ENCODE measurements at places on chromosomes 1 and 21. TPM values are rescaled to one million over a fixed set of nuclear protein-coding genes. Genes with fewer than 3 reads are reported as not detected.

DNA sequence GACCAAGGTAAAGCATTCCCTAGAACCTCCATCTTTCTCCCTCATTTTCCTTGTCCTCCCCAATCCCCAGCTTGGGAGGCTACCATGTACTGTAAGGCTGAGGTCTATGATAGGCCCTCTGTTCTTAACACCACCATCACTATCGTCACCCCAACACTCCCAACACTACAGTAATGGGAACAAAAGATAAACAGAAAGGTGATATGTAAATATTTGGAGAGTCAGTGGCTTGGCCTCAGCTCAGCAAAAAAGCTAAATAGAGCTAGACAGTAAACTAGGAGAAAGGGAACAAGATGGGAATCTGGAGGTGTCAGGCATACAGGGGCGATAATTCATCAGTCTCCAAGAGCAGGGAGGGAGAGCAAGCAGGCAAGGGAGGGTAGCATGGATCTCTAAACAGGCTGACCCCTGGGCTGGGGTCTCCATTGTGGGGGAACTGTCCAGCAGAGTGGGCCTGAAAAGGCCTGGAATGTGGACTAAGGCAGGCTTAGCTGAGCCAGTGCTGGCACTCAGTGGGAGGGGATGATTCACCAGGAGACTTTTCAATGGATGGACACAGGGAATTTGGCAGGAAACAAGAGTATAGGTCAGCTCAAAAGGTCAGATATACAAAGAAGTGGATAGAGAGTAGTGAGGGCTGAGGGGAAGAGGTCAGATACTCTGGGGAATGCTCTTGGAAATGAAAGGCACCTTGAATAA lies 6.7 kb downstream of the WNT2B start:
- no peak for DNase-seq

Gene S100B
- 58.9 TPM for total RNA-seq

- DNase-seq: peak; percentile 17
Measured at GRCh38 chr1:37484325-37485051, 10.1 kb downstream of the ZC3H12A start.

DNA sequence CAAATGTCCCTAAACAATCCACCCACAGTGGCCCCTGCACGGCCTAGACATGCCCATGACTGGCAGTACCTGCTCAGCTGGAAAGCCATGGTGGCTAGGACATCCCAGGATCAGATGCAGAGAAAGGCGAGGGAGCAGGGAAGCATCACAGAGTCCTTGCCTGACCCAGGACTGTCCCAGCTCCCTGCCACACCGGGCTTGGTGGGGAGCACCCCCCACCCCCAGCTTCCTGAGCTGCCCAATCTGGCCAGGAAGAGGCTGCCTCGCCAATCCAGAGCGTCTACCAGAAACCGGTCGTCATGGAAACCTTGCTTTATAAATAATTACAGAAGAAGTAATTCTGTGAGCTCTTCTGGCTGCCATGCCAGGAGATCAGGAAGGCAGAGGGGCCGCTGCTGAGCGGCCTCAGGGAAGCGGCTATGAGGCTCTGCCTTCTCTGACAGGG lies 34.8 kb downstream of the ACOT7 start:
- peak; percentile 29 for DNase-seq

DNA sequence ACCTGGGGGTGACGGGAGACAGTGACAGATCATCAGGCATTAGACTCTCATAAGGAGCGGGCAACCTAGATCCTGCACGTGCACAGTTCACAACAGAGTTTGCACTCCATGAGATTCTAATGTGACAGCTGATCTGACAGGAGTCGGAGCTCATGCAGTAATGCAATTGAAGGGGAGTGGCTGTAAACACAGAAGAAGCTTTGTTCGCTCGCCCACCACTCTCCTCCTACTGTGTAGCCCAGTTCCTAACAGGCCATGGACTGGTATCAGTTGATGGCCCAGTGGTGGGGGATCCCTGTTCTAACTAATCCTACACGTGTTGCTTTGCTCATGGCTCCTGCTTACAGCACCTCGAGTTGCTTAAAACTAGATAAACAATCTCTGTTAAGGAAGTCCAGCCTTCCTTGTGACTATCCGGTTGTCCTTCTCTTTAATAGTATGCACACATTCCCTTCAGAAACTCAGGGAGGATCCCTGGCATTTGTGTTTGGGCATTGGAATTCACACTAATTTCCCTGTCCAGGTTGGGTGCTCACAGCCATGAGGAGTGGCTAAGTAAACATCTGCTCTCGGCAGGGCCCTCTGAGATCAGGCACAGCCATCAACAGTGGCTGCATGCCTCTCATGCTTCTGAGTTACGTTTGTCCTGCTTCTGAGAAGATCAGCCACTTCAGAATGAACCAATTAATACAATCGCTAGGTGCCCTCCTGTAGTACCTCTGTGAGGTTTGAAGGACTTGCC lies 21.1 kb upstream of the F3 start:
- DNase-seq: no peak

DNA sequence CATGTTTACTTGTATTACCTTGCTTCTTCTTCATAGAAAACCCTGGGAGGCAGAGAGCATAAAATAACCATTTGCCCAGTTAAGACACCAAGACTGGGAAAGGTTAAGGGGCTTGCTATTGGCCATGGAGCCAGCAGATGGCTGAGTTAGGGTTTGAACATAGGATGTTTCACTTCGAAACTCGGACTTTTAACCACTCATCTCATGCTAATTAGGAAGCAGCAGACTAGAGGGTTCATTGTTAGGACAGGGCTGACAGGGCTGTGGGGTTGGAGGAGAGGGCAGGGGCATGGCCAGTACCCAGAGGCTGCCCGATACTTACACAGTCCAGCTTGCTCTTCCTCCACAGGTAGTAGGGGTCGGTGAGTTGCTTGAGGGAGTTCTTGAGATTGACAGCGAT lies 17.0 kb downstream of the SLC26A9 start:
- no peak for DNase-seq

GRCh38 chr1:27968692-27969091 lies 8.9 kb downstream of the XKR8 start:
- DNase-seq: no peak

GRCh38 chr1:32241001-32241763 lies 5.8 kb upstream of the FAM167B start:
- DNase-seq: peak; percentile 69

Gene ANXA9
- 0.25 TPM for total RNA-seq

DNA sequence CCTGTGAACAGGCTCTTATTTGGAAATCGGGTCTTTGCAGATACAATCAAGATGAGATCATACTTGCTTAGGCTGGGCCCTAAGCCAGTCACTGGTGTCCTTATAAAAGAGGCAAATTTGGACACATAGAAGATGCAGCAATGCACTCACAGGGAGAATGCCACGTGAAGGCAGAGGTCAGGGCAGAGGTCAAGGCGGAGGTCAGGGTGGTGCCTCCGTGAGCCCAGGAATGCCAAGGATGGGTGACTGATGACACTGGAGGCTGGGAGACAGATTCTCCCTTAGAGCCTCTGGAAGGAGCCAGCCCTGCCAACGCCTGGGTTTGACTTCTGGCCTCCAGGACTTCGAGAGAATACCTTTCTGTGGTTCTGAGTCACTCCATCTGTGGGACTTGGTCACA lies 22.8 kb upstream of the C1orf174 start:
- DNase-seq: no peak

DNA sequence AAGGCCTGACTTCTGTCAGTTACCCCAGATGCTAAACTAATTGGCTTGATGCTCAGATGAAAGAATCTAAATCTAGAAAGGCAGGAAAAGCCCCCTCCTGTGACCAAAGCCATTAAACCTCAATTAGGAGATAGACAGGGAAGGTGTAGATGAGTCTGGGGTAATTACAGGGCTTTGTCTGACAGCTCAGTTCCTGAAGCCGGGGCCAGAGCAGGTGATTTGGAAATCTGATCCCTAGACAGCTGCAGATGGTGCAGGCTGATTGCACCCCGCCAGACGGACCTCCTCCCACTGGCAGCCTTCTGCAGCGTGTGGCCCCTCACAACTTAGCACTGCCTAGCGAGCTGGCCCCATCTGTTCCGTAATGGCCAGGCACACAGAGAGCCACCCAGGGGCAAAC lies 395.1 kb downstream of the HLX start:
- no peak for DNase-seq

- no peak for DNase-seq
Measured at GRCh38 chr1:216898801-216899200, 175.6 kb upstream of the ESRRG start.

GRCh38 chr21:44752671-44753235 lies 41.4 kb upstream of the TSPEAR start:
- DNase-seq: no peak

Gene LCE1E
- total RNA-seq: not detected

DNA sequence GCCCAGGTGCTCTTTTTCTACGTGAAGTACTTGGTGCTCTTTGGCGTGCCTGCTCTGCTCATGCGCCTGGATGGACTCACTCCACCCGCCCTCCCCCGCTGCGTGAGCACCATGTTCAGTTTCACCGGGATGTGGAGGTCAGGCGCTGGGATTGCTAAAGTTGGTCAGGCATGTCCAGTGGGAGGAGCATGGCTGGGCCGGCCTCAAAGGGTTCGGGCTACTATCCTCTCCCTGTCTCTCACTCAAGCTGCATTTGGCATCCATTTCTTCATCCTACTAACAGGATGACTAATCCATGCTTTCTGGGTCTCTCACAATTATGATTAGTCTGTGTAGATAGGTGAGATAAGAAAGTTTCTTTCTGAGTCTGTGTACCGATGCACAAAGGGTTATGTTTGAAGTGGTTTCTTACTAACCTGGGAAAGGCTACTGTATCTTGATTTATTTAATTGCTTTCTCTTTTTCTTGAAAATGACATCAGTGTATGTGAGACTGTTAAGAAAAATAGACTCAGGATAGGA lies 135.9 kb downstream of the HHAT start:
- DNase-seq: no peak

Gene C1orf167
- 0.15 TPM for total RNA-seq

DNA sequence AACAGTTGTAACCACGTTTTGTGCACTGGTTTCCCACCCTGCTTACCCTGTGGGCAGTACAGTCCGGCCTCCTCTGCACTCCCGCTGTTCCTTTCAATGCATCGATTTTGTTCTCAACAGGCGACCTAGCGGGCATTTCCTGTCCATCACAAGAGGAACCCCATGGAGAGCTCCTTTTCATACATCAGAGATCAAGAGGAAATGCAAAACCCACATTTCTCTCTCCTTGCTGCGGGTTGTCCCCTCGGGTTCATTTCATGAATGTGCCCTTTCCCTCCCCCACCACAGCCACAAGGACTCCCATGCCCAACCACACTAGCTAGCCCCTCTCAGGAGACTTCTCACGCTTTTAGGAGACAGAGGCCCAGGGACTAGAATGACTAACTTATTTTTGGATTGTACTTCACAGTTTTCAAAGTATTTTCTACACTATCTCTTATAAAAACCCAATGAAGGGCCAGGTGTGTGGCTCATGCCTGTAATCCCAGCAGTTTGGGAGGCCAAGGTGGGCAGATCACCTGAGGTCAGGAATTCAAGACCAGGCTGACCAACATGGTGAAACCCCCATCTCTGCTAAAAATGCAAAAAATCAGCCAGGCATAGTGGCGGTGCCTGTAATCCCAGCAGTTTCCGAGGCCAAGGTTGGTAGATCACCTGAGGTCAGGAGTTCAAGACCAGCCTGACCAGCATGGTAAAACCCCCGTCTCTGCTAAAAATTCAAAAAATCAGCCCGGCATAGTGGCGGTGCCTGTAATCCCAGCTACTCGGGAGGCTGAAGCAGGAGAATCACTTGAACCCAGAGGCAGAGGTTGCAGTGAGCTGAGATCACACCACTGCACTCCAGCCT lies 18.4 kb downstream of the ATP1A4 start:
- no peak for DNase-seq

Gene GABRD
- not detected for total RNA-seq

- DNase-seq: no peak
Measured at GRCh38 chr1:29590583-29591565, 354.6 kb downstream of the PTPRU start.

- DNase-seq: no peak
Measured at GRCh38 chr1:224730540-224730939, 114.4 kb downstream of the CNIH3 start.

DNA sequence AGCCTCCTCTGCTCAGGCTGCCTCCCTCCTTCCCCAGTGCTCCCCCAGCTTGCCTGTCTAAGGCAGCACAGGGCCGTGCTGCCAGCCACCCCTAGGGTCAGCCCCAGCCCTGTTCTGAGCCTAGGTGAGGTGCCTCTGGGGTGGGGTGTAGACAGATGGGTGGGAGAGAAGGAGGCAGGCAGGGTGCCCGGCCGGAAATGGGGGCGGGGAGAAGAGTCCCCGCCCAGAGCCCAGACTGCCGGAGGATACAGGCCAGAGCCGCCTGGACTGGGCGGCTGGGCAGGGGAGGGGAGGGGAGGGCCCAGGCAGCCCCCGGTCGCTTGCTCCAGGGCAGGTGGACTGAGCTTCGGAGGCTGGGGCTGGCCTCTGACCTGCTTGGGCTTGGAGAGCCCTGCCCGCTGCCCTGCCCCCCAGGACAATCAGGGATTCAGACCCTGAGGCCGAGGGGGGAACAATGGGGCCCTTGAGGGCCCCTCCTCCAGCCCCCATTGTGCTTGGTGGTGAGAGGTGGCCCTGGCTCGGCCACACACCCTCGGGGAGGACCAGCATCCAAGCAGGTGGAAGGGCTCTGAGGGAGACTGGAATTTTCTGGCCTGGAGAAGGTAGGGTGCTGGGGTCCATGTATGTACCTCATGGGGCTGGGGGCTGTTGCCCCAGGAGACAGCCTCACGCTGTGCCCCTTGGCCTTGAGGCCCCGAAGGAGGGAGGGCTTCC lies at the start of gene GJC2:
GJC2 (plus strand) TSS at position 525 of the 714 bp plus-strand sequence. CDS start 7,829 bp downstream, outside the sequence.
- DNase-seq: no peak

Gene INSRR
- 0.14 TPM for total RNA-seq

DNA sequence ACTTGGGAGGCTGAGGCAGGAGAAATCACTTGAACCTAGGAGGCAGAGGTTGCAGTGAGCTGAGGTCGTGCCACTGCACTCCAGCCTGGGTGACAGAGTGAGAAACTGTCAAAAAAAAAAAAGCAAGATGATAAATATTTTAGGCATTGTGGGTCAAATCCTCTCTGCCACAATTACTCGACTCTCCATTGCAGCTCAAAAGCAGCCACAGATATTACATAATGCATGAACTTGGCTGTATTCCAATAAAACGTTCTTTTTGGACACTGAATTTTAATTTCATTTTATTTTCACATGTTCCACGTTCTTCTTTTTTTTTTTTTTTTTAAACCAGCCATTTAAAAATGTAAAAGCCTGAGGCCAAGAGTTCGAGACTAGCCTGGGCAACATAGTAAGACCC lies 69.4 kb downstream of the TCP10L start:
- no peak for DNase-seq

DNA sequence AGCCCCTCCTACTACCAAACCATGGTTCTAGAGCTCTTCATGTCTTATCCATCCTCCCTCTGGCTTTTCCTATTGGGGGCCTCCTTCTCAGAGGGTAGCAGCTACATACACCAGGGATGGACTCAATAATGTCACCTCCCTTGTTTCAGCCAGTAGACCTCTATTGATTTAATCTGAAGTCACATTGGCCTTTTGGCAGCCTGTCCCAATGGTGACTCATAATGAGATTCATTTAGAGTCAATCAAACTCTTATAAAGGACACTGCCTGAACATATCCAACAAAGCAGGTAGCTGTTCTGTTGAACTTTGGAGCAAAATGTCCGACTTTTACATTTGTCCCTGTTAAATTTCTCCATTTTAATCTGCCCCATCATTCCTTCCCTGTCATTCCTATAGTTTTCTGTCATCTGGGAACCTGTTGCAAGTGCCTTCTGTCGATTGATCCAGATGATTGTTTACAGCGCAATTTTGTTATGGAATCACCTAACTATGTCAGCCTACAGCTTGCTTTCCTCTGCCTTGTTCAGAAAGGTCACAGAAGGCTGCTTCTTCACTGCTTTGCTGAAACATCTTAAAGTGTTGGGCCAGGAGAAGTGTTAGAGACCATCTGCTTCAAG lies 105.9 kb downstream of the ETS2 start:
- no peak for DNase-seq
